ENCODE measurements at places on chromosomes 5 and 9.

DNA sequence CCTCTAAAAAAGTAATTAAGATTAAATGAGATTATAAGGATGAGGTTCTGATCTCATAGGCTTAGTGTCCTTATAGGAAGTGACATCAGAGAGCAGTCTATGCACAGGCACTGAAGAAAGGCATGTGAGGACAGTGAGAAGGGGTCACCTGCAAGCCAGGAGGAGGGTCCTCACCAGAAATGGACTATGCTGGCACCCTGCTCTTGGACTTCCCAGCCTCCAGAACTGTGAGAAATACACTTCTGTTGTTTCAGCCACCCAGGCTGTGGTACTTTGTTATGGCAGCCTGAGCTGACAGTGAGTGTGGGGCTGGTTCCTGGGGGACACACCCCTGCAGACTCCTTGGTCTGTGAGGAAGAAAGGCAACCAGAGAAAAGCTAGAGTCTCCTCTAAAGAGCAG lies 34.7 kb upstream of the IL6ST start:
- no peaks in the 10 kb centered on the region for H3K4me1 ChIP-seq
- H3K27ac ChIP-seq, result no peak overlapping the region
- H3K4me3 ChIP-seq, result no peak overlapping the region
- H3K27me3 ChIP-seq, result no peaks in the 10 kb centered on the region
- H3K36me3 ChIP-seq, result no peaks in the 10 kb centered on the region

GRCh38 chr9:93035106-93035660 lies 23.3 kb upstream of the SUSD3 start:
- no peak overlapping the region for H3K27ac ChIP-seq
- H3K36me3 ChIP-seq, result no peaks in the 10 kb centered on the region
- H3K27me3 ChIP-seq, result no peaks in the 10 kb centered on the region
- DNase-seq, result peak; percentile 76
- no peak overlapping the region for H3K4me3 ChIP-seq

- peak overlapping the region; percentile 73 for H3K27ac ChIP-seq
- peaks cover 96% of the 10 kb centered on the region for H3K36me3 ChIP-seq
- peaks cover 28% of the 10 kb centered on the region for H3K4me1 ChIP-seq
- DNase-seq, result peak; percentile 99
- no peaks in the 10 kb centered on the region for H3K27me3 ChIP-seq
Measured at GRCh38 chr9:134434894-134435506, 108.7 kb downstream of the RXRA start.

GRCh38 chr9:69093471-69094103 lies 58.0 kb downstream of the FXN start:
- H3K36me3 ChIP-seq, result no peaks in the 10 kb centered on the region
- H3K4me3 ChIP-seq, result no peak overlapping the region
- H3K27ac ChIP-seq, result no peak overlapping the region
- H3K4me1 ChIP-seq, result no peaks in the 10 kb centered on the region
- no peaks in the 10 kb centered on the region for H3K27me3 ChIP-seq

GRCh38 chr5:16147179-16147900 lies 32.3 kb downstream of the MARCHF11 start:
- H3K36me3 ChIP-seq, result no peaks in the 10 kb centered on the region
- H3K27me3 ChIP-seq, result no peaks in the 10 kb centered on the region
- no peak overlapping the region for H3K4me3 ChIP-seq
- DNase-seq, result no peak

DNA sequence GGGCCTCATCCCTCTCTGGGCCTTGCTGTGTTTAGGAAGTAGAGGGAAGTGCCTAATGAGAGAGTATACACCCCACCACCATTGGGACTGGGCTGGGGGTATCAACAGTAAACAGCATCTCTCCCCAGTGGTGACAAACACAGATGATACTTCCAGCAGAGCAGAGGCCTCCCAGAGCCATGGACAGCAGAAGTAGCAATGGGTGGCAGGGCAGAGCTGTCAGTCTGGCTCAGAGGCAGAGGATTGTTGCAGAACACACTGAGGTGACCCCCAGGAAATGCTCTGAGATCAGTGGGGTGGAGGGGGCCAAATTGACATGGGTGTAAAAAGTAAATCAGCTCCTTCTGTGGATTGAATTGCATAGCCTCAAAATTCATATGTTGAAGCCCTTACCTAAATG lies 12.1 kb upstream of the P4HA2 start:
- no peaks in the 10 kb centered on the region for H3K36me3 ChIP-seq
- no peak overlapping the region for H3K27ac ChIP-seq
- DNase-seq, result peak; percentile 13
- no peaks in the 10 kb centered on the region for H3K4me1 ChIP-seq
- no peak overlapping the region for H3K4me3 ChIP-seq
- H3K27me3 ChIP-seq, result no peaks in the 10 kb centered on the region

- DNase-seq, result no peak
- H3K4me3 ChIP-seq, result no peak overlapping the region
- no peaks in the 10 kb centered on the region for H3K27me3 ChIP-seq
- H3K4me1 ChIP-seq, result no peaks in the 10 kb centered on the region
Measured at GRCh38 chr5:20029266-20029665, 41.3 kb upstream of the CDH18 start.

GRCh38 chr5:123207081-123207537 lies 118.1 kb downstream of the PRDM6 start:
- no peaks in the 10 kb centered on the region for H3K27me3 ChIP-seq
- peak overlapping the region; percentile 54 for H3K27ac ChIP-seq
- no peaks in the 10 kb centered on the region for H3K36me3 ChIP-seq
- no peak overlapping the region for H3K4me3 ChIP-seq
- H3K4me1 ChIP-seq, result no peaks in the 10 kb centered on the region

DNA sequence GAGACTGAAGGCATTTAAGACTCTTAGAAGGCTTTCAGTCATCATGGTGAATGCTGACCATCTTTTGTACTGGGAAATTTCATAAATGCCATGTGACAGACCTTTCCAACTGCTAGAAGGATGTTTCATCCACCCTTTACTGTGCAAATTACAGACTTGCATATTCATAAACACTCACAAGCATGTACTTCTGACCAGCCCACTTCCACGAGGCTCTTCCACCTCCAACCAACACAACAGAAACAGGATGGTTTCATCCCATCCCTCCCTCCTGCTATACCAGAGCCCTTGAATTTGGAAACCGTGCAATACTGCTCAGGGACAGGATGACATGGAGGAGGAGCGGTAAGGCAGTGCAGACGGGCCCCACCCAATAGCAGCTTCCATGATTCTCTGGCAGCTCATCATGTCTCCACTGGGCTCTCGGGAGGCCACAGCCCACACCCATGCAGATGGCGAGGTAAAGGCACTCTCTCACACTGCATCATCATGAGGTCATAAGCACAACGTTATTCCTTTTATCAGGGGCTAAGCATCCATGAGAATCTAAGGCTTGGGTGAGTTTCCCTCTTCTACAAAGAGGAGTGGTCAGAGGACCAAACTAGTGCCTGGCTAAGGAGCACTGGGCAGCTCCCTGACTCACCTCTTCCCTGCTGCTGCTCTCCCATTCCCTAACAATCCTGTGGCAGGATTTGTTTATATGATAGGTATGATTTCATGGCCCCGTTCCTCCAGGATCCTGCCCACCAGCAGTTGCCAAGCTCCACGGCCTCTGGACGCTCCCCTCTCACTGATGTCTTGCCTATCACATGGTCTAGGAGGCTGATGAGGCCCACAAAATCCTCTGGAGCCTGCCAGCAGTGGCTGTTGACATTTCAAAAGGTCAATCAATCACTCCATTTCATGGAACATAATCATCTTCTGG lies 94.4 kb upstream of the FSTL4 start:
- no peak for DNase-seq
- H3K27ac ChIP-seq, result no peak overlapping the region
- H3K4me1 ChIP-seq, result no peaks in the 10 kb centered on the region
- no peaks in the 10 kb centered on the region for H3K36me3 ChIP-seq

DNA sequence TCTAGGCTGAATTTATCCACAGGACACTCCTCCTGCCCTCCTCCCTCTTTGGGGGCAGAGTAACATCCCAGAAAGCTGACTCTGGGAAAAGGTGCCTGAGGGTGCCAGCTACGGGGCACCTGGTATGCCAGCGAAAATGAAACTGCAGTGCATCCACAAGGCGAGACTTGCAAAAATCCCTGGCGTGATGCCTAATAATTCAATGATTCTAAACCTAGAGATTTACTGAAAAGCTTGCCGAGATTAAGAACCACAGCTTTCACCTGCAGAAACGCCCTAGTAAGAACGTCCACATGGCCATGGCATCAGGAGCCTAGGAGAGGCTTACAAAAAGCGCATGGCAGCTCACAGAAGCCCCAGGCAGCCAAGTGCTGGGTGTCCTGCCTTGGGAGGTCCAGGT lies 20.9 kb downstream of the CCNJL start:
- no peaks in the 10 kb centered on the region for H3K36me3 ChIP-seq
- H3K4me3 ChIP-seq, result no peak overlapping the region
- no peak for DNase-seq
- no peaks in the 10 kb centered on the region for H3K27me3 ChIP-seq
- peak overlapping the region; percentile 6 for H3K27ac ChIP-seq

DNA sequence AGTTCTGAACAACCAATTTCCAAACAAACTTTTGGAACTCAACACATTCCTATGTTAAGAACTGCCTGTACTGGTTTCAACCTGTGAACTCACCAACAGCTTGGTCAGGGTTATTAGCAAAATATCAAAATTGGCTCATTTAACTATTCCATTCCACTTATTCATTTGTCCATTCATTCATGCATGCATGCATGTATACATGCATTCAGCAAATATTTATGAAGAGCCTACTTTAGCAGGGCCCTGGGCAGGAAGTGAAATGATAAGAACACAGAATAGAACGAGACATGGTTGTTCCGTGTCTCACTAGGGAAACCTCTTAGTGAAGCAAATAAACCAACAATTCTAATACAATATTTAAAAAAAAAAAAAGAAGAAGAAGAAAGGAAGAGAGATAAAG lies 107.4 kb downstream of the GLIS3 start:
- DNase-seq, result no peak
- H3K4me1 ChIP-seq, result no peaks in the 10 kb centered on the region
- H3K36me3 ChIP-seq, result no peaks in the 10 kb centered on the region
- no peak overlapping the region for H3K27ac ChIP-seq
- no peak overlapping the region for H3K4me3 ChIP-seq

DNA sequence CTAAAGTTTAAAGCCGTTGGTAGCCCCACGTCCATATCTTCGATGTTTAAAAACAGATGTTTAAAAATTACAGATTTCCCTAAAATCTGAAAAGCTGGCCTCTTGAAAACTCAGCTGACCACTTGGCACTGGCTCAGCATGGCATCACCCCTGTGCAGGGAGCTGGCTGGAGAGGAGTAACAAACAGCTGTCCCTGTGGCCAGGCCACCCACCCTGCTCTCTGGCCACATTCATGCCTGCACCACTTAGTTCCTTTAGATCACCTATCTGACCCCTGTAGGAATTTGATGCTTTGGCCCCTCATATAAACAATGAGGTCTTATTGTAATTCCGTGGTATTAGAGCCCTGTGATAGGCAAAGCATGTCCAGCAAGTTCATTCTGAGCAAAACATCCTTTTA lies 107.5 kb downstream of the FRMD3 start:
- DNase-seq, result no peak
- H3K27me3 ChIP-seq, result no peaks in the 10 kb centered on the region
- no peak overlapping the region for H3K27ac ChIP-seq
- no peaks in the 10 kb centered on the region for H3K36me3 ChIP-seq
- no peak overlapping the region for H3K4me3 ChIP-seq
- H3K4me1 ChIP-seq, result peaks cover 37% of the 10 kb centered on the region

DNA sequence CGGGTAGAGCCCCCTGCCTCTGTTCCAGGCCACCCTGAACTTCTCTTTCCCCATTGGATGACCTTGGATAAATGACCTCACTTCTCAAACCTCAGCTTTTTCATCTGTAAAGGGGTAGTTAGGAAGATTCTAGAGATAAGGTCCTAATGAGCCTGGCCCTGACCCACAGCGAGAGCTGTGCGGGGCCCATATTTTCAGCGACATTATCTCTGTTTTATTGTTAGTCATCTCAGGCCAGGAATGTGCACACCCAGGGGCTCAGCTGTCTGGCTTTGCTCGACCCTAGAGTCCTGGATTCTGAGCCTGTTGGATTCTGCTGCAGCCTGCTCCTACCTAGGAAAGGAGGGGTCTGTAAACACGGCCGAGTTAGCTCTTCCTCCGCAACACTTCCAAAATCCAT lies 81.2 kb upstream of the LMX1B start:
- peaks cover 38% of the 10 kb centered on the region for H3K27me3 ChIP-seq
- no peak for DNase-seq
- H3K36me3 ChIP-seq, result no peaks in the 10 kb centered on the region
- H3K4me3 ChIP-seq, result no peak overlapping the region

GRCh38 chr9:137745541-137745991 lies 126.8 kb downstream of the EHMT1 start:
- peaks cover 8% of the 10 kb centered on the region for H3K4me1 ChIP-seq
- no peak overlapping the region for H3K4me3 ChIP-seq
- H3K27ac ChIP-seq, result no peak overlapping the region
- no peak for DNase-seq

DNA sequence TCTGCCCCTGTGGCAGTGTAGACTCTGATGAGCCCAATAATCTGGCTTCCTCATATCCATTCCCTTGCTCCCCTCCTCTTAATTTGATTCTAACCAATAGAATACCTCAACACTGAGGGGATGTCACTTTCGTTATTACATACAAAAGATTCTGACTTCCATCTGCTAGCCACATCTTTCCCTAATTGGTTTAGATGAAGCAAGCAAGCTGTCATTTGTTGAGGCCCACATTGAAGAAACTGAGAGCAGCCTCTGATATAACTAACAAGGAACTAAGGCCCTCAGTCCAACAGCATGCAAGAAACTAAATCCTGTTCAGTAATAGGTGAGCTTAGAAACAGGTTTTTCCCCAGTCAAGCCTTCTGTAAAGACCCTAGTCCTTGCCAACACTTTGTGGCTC lies 5.8 kb downstream of the ADAMTS6 start:
- H3K27me3 ChIP-seq, result no peaks in the 10 kb centered on the region
- H3K36me3 ChIP-seq, result no peaks in the 10 kb centered on the region
- H3K27ac ChIP-seq, result no peak overlapping the region

DNA sequence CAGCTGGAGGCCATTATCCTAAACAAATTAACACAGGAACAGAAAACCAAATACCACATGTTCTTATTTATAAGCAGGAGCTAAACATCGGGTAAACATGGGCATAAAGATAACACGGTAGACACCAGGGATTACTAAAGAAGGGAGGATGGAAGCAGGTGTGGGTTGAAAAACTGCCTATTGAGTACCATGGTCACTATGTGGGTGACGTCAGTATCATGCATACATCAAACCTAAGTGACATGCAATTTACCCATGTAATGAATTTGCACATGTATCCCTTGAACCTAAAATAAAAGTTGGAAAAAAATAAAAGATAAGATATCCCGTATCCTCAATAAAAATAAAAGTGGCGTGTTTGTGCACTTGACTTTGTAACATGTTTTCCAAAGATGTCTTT lies 88.8 kb downstream of the DOCK8 start:
- peaks cover 24% of the 10 kb centered on the region for H3K36me3 ChIP-seq
- H3K4me1 ChIP-seq, result peaks cover 6% of the 10 kb centered on the region
- no peak overlapping the region for H3K27ac ChIP-seq
- no peak overlapping the region for H3K4me3 ChIP-seq
- no peaks in the 10 kb centered on the region for H3K27me3 ChIP-seq

DNA sequence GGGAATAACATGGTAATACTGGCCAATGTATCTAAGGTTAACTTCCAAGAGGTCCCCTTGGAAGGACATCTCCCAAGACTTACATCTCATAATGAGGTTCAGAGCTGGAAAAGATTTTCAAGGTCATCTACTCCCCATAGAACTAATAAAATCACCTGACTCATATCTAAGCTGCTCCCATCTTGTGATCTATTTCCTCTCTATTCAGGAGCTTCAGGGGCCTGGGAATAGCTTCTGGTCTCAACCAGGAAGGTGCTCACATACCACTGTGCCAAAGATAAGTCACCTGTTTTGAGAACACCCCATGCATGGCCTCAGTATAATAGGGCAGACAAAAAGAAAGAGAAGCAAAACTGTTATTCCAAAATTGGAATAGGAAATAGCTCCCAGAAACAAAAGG lies 74.2 kb downstream of the OXCT1 start:
- no peaks in the 10 kb centered on the region for H3K27me3 ChIP-seq
- H3K27ac ChIP-seq, result no peak overlapping the region
- no peaks in the 10 kb centered on the region for H3K4me1 ChIP-seq
- H3K36me3 ChIP-seq, result peaks cover 18% of the 10 kb centered on the region

Measured in left lung (tissue), 14 donors.